Lung microvascular endothelial cell (primary cell): ENCODE measurements at places on chromosomes 12 and 14.

GRCh38 chr12:4416276-4416675, 29.3 kb downstream of the FGF6 start:
- no peak for DNase-seq

DNA sequence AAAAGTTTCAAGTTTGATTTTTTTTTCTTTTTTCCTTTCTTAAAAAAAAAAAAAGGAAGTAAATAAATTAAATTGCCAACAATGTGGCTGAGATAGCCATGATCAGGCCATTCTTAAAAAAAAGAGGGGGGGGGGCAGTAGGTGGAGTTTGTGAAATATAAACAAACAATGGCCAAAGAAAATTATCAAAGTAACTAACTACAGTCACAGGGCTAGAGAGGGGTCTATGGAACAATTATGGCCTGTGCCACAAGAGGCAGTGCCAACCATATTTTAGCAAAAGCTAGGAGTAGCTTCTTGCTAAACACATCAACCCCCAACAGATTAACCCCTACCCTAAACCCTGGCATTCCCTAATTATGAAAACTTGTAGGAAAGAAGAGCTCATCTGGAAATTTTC, 16.2 kb upstream of the SMARCC2 start:
- no peak for DNase-seq

GRCh38 chr12:54428050-54429013, 9.3 kb upstream of the ITGA5 start:
- DNase-seq, result no peak

GRCh38 chr12:106332536-106332935, 25.0 kb upstream of the POLR3B start:
- DNase-seq, result no peak

DNA sequence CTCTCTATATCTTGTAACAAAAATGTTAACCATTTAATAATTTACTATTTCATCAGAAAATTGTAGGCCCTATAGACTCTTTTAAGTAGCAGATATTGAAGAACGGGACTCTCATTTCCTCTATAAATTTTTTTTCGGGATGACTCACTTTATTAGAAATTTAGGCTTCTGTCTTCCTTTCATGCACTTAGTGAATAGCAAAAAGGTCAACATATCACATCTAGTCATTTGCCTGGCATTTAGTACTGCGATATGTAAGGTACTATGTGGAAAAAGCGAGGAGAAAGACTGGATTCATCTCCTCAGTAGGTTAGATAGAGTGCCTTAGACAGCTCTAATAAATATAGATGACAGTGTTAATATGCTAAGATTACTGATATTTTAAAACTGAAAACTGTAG, 166.3 kb upstream of the PTPRQ start:
- no peak for DNase-seq

GRCh38 chr12:90021795-90022440, 313.3 kb upstream of the ATP2B1 start:
- no peak for DNase-seq

GRCh38 chr12:76587428-76588178, 28.0 kb upstream of the OSBPL8 start:
- no peak for DNase-seq

DNA sequence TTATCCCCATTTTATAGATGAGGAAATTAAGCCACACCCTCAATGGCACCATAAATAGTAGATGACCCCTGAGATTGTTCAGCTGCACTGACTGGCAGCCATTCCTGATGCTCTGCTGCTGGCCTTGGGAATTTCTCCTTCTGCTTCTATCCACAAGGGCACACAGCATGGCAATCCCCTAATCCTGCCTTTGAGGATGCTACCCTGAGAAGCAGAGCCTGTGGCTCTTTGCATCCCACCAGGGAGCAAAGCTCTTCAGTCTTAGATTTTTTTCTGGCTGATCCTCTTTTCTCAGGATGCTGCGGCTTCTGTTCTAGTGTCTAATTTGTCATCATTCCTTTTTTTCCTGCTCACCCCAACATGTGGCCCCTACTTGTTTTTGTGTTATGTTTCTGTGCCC, 114.8 kb downstream of the TMX1 start:
- no peak for DNase-seq

DNA sequence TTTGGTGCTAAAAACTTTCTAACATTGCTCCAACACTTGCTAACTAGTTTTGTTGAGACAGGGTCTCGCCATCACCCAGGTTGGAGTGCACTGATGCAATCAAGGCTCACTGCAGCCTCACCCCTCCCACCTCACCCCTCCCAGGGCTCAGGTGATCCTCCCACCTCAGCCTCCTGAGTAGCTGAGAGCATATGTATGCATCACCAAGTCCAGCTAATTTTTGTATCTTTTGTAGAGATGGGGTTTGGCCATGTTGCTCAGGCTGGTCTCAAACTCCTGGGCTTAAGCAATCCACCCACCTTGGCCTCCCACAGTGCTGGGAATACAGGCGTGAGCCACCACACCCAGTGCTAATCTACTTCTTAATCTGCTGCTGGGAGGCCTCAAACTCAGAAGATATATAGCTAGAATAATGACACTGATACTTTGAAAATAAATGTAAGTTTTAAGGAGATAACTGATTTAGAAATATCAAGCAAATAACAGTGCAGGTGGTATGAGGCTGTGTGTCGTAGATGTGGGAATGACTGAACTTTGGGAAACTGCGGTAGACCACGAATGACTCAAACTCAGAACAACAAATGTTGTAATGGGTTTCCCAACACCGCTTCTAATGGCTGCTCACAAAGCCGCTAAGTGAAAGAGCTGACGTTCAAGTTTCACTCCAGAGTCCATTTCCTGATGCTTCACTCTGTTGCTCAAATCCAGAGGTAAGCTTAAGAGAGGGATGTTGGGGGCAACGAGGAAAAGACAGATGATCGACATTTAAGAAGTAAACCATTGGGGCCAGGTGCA, 10.0 kb downstream of the TMCC3 start:
- DNase-seq, result peak; percentile 64

DNA sequence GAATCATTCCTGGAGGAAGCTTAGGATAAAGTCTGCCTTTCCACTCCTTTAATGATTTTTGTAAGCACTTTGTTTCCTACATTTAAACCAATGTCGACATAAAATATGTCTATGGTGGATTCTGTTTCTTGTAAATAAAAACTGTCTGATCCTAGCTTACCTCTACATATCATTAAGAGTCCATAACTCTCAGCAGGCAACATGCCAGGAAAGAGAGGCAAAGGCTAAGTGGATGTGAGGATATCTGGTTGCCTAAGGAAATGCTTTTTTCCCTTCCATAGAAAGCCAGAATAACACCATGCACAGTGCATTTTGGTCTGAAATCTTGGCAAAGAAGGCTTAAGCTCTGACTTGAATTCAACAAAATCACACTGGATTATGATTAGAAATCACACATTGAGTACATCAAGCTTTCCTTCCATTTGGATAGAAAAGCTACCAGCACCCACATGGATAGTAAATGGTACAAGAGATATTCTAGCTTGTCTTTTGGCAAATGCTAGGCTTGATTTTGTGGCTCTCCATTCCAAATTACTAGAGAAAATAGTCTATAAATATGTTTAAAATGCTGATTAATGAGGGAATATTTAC, 57.0 kb upstream of the CNTN1 start:
- no peak for DNase-seq

DNA sequence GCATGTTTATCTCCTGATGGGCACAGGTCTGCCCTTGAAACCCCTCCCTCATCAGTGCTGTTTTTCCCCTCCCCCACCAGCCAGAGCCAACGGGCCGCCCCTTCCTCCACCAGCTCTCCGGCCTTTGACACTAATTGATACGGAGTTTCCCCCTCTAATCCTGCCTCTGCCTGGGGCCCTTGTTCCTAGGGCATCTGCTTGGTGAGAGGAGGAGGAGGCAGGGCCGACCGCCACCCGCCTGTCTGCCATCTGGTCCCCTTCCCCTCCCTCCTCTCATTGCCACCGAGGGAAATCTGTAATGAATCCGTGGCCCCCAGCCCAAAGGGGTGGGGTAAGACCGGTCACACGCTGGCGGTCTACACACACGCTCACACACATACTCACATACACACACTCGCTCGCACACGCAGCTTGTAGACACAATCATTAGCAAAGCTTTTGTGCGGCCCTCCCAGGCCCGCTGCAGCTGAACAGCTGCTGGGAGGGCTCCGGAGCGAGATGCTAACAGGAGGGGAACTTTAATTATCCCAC, 27.4 kb downstream of the SRRM4 start:
- no peak for DNase-seq

GRCh38 chr12:59096246-59096645, 175.9 kb upstream of the LRIG3 start:
- DNase-seq, result no peak

DNA sequence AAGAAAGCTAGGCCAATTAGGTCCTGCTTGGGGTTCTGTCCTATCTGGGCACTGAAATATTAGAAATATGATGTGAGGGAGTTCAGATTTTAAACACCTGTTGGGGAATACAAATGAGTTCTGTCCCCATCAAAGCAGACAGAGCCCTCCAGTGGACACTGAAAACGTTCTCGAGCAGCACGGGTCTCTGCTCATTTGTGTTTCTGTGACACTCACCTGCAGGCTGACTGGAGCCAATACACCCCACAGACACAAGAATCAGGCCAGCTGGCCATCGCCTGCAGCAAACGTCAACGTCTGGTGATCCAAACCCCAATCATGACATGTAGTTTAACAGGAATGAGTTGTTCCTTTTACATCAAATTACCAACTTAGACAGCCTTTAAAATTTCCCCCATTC, 493.4 kb upstream of the TMEM132C start:
- no peak for DNase-seq

DNA sequence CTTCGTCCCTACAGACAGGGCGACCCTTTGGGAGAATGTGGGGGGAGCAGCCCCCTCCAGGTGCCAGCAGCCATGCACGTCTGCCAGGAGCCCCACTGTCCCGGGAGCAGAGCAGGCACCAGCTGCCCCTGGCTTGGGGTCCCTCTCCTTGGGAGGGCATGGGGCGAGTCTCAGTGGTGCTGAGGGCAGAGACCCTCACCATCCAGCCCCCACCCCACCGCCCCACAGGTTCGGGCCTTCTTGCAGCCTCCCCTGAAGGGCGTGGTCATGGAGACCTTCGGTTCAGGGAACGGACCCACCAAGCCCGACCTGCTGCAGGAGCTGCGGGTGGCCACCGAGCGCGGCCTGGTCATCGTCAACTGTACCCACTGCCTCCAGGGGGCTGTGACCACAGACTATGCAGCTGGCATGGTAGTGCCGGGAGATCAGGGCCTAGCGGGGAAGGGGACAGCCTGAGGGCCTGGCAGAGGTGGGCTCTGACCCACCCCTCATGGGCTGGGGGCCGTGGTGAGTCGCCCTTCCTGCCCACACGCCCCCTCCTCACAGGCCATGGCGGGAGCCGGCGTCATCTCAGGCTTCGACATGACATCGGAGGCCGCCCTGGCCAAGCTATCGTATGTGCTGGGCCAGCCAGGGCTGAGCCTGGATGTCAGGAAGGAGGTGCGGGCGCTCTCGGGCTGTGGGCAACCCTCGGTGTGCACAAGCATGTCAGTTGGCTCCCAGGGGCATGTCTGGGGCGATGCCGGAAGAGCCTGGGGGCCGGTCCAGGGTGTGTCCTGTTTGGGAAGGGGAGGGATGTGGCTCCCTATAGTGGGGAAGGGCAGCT, 18.8 kb downstream of the ASPG start:
- DNase-seq, result no peak

GRCh38 chr12:13038491-13039161, 5.6 kb upstream of the FAM234B start:
- peak; percentile 27 for DNase-seq

DNA sequence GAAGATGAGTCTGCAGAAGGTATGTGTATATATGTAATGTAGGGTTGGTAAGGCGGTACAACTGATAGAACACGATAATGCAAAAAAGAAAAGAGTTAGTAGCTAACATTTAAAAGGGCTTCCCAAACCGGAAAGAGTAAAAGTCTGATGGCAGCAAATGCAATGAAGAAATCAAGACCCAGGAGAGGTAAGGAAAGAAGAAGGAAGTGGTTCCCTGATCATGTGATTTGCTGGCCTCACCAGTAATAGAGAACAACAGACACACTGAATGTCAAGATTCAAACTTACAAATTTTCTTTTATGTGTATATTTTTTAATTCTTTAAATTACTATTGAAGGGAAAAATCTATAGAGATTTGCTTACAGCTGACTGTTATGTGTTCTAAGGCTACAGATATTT, 18.4 kb downstream of the ZFC3H1 start:
- no peak for DNase-seq

DNA sequence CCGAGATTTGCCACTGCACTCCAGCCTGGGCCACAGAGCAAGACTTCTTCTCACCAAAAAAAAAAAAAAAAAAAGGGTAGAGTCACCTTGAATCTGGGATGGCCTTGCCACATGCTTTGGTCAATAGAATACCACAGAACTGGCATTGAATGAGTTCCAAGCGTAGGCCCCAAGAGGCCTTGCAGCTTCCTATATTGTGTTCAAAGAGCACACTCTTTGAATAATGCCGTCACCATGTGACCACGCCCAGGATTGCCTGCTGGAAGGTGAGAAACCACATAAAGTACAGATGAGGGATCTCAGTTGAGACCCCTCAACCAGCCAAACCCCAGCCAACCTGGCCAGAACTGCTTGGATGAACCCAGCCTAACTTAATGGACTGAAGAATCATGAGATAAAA, 239.2 kb upstream of the AMIGO2 start:
- no peak for DNase-seq

- DNase-seq, result no peak
These were observed 34.2 kb downstream of the KCNA1 start for GRCh38 chr12:4943938-4944284.

GRCh38 chr14:32602699-32603098, 273.6 kb downstream of the AKAP6 start:
- DNase-seq, result no peak

GRCh38 chr12:19885093-19885812, 446.0 kb downstream of the AEBP2 start:
- DNase-seq, result no peak

- DNase-seq, result no peak
These were observed 10.7 kb downstream of the CREBL2 start for GRCh38 chr12:12622418-12622817.

DNA sequence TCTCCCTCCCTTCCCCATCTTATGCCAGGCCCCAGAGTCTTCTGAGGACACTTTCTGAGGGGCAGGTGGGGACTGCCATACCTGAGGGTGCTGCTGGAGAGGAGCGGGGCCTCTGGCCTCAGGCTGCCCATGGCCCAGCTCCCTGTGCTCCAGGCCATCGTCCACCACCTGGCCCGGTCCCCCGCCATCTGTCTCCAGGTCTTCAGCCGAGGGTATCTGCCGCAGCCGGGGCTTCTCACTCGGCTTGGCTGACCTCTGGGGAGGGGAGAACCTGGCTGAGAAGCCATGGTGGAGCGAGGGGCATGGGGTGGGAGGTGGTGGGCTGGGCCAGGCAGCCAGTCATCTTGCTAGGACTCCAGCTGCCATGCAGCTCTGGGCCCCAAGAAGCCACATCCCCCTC, 21.6 kb downstream of the SLC48A1 start:
- DNase-seq, result no peak

DNA sequence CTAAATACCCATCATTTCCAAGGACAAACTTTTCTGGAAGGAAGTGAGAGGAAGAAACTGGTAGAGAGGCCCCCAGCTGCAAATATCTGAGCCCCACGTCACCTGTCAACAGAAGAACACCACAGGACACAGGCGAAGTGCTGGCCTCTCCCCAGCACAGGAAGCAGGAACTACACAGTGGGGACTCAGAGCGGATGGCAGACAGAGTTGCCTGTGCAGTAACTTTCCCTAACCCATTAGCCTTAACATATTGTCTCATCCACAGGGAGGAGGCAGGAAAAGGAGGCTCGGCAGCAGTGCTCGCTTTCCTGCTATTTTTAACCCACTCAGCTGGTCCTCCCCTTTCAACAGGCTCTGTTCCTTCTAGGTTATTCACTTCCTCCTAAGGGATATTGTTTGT, 111.5 kb upstream of the TMPO start:
- DNase-seq, result peak; percentile 52

GRCh38 chr12:59230334-59230733, 310.0 kb upstream of the LRIG3 start:
- DNase-seq, result no peak
